ENCODE measurements at places on chromosomes 11 and 22. TPM values are rescaled to one million over a fixed set of nuclear protein-coding genes. Genes with fewer than 3 reads are reported as not detected.

DNA sequence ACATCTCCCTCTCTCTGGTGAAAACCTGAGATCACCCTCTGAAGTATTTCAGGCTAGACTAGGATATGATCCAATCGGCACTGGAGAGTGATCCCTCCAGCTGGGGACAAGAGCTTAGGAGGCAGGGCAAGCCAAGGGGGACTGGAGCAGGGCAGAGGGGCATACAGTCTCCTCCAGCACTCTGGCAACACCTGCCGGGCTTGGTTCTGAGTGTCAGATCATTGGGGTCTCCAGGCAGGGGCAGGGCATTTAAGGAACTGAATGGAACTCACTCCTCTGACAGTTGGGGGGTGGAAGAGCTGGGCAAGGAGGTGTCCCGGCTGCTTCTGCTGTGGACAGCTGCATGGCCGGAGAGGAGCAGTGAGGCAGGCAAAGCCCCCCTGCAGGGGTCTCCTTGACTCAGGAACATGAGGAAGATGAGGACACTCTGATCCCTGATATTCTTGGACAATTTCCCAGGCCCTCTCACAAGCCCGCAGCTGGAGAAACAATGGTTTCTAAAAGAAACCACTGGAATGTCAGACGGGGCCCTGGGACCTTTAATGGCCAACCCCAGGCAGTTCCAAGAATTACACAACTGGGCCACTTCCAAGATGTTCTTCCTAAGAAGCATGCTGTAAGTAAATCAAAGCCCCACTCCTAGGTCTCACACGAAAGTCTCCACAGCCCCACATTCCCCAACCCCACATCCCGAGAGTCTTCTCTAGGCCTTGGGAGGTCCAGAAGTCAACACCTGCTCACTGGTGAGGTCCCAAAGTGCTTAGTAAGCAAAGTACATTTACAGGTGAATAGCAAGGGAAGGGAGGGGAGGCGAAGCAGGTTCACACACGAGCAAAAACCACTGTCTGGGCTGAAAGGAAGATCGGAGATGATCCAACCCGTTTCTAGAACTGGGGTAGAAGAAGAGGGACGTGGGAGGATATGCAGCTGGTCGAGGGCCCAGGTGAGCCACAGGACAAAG lies 1.2 kb upstream of the CCDC86 start:
- DNase-seq, result peak; percentile 88

- no peak for DNase-seq
Measured at GRCh38 chr11:283405-284104, 5.3 kb downstream of the NLRP6 start.

GRCh38 chr11:70210051-70210501 lies 7.0 kb downstream of the FADD start:
- peak; percentile 42 for DNase-seq

GRCh38 chr11:104916442-104916841 lies 18.2 kb upstream of the CASP12 start:
- DNase-seq, result no peak

DNA sequence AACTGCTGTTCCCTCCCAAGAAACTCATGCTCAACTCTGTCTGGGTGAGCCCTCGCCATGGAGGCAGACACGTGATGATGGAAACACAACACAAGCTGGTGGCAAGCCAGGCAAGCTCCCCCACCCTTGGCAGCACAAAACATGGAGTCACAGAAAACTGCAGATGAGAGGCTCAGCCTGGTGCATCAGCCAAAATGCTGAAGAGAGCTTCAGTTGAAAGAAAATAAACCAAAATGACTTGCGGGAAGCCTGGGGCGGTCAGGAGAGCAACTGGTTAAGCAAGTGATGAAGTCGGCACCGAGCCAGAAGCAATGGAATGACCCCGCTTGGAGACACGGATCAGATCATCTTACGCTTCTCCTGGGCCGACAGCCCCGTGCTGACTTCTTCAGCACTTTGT lies 68.3 kb downstream of the C11orf58 start:
- no peak for DNase-seq

ACR gene
- total RNA-seq, result not detected
